ENCODE measurements at places on chromosomes 3 and 15.

DNA sequence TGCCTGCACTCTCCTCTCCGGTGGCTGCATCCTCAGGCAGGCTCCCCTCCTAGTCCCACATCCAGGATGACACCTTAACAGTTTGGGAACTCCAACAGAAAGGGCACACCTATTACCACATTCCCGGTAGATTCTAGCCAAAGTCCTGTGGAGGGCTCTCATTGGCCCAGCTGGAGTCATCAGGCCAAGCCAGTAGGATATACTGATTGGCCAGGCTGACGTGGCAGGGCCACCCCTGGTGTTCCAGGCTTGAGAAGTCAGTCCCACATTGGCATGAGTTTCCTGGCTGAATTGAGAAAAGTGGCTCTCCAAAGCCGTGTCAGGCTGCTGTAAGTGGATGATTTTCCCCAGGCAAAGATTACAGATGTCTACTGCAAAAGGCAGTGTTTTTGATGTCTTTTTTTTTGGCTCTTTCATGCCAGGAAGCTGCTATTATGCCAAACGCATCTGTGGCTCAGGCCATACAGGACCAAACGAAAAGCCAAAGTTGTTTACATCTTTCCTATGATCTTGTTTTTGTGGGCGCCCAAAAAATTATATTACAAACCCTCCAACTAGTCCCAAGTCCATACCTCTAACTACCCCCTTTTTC lies 6.6 kb upstream of the BLM start:
- DNase-seq = no peak

DNA sequence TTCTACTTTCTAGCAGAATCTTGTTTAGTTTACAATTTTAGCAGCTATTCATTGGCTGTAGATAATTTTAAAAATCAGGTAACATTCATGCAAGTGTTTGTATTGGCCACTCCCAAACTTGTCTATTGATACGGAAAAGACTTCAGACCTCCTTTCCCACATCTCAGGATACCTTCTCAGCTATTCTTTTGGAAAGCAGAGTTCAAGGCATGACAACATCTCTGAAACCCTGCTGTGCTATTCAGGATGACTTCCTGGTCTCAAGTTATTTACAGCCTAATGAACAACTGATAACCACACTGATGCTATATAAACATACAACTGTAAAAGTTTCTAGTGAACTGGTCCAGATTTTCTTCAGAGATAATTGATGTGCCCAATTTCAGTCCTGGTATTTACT lies 55.8 kb downstream of the DZIP3 start:
- DNase-seq = no peak

DNA sequence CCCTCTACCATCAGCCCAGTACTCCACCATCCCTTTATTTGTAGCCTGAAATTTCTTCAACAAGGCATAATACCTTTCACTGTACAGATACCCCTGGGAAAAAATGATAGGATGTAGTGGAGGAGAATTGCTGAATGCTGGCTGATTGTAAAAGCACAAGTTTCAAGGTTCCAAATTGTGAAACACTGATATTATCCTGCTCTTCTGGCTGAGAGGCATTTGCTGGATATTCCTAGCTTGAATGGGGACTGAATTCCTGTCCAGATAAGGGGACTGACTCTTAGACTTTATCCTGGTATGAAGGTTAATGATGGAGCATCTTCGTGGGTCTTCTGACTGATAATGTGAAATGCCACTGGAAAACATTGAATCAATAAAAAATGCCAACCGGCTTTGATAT lies 9.0 kb upstream of the C3orf85 start:
- DNase-seq = no peak

- no peak for DNase-seq
These were observed 186.5 kb upstream of the PEX5L start for GRCh38 chr3:180223268-180223667.

DNA sequence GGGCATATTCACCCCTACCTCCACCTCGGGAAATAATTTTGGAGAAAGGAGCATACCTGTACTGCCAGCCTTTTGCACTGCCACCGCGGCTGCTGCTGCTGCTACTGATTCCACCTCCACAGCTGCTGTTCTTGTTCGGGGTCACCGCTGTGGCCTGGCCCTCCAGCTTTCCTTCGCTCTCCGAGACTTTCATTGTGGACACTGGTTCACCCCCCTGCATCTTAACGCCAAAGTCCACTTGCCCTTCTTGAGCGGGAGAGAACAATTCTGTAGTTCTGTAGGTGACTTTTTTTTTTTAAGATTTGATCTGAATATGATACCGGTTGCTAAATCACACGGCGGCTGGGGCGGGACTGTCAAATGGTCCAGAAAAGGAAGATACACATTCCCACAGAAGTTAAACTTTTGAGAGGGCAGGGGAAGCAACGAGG lies 701 bp downstream of the OSBPL11 start:
- peak; percentile 38 for DNase-seq

GRCh38 chr3:15361494-15362214 lies 29.3 kb upstream of the SH3BP5 start:
- peak; percentile 28 for DNase-seq

GRCh38 chr3:119211193-119211592 lies 29.5 kb downstream of the B4GALT4 start:
- DNase-seq = no peak

DNA sequence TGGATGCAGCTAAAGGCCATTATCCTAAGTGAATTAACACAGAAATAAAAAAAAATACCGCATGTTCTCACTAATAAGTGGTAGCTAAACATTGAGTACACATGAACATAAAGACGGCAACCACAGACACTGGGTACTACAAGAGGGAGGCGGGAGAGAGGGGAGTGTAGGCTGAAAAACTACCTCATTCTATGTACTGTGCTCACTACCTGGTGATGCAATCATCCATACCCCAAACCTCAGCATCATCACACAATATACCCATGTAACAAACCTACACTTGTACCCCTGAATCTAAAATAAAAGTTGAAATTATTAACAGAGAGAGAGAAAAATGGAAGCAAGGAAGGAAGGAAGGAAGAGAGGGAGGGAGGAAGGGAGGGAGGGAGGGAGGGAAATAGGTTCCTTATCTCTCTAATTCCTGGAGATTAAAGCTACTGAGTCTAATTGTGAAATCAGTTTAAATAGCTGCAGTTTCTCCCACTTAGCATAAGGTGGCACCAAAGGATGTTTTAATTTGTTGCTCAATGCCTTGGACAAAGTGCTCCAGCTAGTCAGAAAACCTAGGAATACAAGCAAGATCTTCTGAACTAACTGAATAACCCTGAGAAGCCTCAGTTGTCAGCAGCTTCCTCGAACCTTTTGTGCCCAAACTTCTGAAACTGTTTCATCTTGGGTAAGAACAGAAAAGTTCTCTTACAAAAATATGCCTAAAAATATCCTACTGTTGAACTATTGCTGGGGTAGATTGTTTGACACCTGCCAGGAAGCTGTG lies 79.4 kb upstream of the ATP11B start:
- no peak for DNase-seq

DNA sequence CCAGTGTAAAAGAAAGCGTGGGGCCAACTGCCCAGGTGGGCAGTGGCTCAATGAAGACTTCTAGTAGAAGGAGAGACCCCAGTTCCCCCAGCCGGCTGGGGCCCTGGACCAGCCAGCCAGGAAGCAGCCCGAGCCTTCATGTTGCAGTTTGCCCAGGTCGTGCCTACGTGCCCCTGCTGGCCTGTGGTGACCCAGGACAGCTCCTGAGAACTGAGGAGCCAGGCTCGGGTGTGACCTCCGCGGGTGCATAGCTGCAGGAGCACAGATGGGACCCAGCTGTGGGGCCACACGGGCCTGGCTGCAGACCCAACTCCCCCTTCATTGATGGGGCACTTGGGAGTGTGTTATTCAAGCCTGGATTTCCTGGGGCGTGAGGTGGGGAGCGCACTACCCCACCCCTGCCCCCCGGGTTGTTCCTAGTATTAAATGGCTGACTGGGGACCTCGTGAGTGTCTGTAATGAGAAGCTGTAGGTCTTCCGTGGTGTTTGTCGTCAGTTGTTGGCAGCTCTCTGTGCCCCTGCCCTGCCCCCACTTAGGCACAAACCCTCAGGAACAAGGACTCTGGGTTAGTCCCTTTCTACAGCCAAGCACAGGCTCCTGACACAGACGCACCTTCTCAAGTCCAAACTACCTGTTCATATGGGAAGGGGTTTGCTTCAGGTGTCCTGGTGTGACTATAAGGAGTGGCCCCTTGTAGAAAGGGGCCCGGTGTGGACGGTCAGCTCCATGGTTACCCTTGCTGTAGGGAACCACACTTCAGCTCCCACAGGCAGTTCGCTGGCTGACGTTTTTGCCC lies 39.1 kb downstream of the IDH2 start:
- DNase-seq = no peak
